ENCODE measurements at places on chromosomes 12 and 14. TPM values are rescaled to one million over a fixed set of nuclear protein-coding genes. Genes with fewer than 3 reads are reported as not detected.

Gene KERA
- not detected for total RNA-seq

DNA sequence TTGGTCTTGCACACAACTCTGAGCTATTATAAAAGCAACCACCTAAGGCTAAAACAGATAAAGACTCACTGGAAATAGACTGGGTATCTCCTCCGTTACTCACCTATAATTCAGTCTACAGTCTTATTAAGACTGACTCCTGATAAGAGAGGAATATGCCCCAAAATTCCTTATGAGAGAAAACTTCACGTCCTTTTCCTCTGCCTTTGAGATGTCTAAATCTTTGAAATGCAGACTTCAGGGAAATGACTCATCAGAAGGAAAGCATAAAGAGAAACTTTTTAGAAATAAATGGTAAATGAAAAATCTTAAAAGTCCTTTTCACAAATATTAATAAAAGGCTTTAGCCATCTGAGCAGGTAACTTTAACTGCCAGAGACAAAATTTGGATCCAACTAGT lies 187.5 kb upstream of the RTL1 start:
- no peak for DNase-seq

DNA sequence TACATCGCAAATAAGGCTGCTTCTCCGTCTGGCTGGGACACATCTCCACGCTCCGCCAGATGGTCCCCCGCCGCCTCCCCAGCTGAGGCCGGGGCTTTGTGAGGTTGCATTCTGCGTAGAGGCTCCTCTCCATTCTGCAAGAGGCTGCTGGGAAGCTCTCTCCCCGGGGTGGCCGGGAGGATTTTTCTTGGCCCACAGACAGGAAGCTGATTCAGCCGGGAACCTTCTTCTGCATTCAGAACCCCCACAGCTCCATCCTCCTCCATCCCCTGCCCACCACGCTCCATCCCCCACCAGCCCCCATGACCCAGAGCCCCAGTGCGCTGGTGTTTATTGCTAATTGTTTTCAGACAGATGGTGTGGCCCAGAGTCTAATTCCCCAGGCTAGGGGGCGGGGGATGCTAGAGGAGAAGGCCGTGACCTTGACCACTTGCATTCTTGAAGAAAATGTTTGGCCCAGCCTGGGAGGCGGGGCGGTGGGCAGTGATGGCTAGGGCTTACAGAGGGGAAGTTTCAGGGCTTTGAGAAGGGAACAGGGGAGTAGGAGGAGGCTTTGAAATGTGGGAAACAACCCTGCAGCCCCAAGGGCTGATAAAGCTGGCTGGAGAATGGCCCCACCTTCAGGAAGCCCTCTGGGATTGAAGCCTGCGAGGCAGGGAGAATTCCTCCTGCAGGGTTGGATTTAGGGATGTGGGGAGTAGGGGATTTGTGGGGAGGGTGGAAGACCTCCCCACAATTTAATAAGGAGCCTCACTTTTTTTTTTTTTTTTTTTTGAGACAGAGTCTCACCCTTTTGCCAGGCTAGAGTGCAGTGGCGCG lies 88.5 kb upstream of the NCOR2 start:
- no peak for DNase-seq

Gene TIMELESS
- total RNA-seq: 5.6 TPM

Gene RNF212B
- not detected for total RNA-seq

DNA sequence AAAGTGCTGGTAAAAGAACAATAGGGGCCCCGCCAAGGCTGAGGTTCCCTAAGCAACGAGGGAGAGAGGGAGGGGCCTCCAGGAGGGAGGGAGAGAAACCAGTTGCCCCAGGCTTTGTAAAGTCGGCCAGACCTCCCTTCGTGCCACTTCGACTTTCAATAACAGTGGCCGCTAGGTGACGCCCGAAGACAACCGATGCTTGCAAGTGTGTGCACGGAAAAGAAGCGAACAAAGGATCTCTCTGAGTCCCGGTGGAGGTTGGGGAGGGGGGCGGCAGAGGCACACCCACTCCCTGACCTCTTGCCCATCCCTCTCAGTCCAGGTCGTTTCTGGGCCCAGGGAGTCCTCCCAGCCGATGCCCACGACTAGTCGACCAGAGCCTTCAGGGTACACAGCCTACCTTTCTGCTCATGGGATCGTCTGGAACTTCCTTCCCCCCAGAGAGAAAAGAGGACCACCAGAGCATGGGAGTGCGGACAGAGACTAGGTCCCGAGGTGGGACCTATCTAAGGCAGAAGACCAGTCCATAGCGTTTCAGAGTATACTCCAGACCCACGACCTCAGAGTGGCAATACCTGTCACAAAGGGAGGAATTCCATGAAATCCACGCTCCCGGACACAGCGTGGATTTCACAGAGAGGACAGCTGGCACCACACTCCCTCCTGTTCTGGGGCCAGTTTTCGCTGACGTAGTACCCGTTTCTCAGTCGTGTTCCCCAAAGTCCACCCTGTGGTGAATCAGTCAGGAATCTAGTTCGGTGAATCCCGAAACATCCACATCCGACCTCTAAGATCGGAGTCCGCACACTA lies 262.7 kb upstream of the ALG10B start:
- peak; percentile 13 for DNase-seq

DNA sequence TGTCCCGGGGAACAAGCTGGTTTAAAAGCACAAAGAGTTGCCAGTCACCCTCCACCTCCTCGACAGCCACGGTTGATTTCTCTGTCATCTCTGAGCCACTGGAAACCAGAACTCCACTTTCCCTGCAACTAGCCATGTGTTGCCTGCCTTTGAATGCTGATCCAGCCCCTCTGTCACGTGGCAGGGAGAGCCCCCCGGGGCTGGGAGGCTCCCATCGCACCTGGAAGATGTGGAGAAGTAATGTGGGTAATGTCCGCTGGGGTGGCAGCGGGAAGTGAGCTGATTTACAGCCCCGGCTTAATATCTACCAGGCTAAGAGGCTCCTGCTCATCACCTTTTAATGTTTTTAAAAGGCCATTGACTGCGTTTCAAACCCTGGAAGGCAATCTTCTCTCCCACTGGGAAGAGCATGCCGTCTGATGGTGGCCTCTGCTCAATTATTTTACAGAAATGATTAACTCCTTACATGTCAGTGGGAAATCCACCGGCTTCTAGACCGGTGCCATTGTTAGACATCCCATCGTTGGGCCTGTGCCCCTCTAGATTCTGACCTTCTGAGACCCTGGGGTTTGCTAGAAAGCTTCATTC lies 7.4 kb downstream of the PRIMA1 start:
- DNase-seq: no peak

Gene FICD
- 15.3 TPM for total RNA-seq

DNA sequence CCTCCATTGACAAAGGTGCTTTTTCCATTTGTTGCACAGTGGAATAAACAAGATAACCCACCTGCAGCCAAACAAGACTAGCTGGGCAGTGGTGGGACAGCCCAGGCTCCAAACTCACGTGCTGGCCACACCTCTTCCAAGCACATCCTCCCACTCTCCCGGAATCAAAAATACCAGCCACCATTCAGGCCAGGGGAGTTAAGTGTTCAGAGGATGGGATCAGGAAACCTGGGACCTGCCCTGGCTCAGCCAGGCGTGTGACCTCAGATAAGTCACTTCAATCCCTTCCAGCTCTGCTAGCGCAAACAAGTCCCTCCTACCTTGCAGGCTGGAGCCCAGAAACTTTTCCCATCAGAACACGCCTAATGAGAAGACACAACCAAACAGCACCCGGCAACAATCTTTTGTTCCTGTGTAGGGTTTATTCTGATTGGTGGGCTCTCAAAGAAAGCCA lies 43.3 kb downstream of the ACTN1 start:
- no peak for DNase-seq

- no peak for DNase-seq
Observed at GRCh38 chr12:95633049-95633731, 81.9 kb upstream of the USP44 start.

Gene RIPK3
- total RNA-seq: 16.1 TPM

DNA sequence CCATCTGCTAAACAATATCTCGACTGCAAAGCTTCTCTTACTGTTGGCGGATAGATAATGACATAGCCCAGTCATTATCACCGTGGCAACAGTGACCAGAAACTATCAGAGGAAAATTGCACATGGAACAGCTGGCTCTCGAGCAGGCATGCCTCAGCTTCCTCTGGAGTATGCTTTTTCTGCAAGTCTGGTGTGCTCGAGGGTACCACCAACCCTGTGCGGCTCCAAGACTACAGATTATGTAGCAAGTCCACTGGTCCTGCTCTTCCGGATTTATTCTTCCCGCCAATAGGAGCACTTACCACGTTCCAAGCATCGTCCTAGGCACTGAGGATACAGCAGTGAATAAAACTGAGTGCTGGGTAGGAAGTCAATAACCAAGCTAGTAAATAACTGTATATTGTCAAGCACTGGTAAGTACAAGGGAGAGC lies 1.4 kb upstream of the GLRX5 start:
- no peak for DNase-seq

Gene DBX2
- total RNA-seq: not detected

DNA sequence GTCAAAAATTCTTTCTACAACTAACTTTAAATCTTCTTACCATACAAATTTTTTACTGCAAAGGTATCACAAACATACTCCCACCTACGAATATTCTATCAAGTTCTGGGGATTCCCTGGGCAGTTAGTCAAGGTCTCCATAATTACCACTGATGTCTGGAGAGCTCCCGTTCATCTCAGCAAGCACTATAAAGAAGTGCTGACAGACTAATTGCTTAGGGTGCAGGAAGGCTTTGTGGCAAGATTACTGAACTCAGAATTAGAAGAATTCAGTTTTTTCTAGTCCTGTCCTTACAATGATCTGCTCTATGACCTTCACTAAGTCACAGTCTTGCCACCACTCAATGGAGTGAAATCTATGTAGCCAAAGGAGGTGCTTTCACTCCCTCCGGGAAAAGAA lies 61.5 kb downstream of the DUSP16 start:
- DNase-seq: no peak

Gene SDR39U1
- total RNA-seq: 50.9 TPM

Gene KLRF1
- total RNA-seq: 1.2 TPM

- no peak for DNase-seq
Observed at GRCh38 chr12:70244409-70244808, 1.2 kb downstream of the CNOT2 start.

Gene IL31
- total RNA-seq: not detected
